Stimulated activated CD8-positive, alpha-beta memory T cell treated with anti-CD3 and anti-CD28 coated beads, Interleukin-7, amount 100 ng/mL, for 1 hour (primary cell): ENCODE measurements at places on chromosomes 4 and X.

GRCh38 chrX:132822634-132823012 lies 135.8 kb downstream of the HS6ST2 start:
- no peak for DNase-seq

DNA sequence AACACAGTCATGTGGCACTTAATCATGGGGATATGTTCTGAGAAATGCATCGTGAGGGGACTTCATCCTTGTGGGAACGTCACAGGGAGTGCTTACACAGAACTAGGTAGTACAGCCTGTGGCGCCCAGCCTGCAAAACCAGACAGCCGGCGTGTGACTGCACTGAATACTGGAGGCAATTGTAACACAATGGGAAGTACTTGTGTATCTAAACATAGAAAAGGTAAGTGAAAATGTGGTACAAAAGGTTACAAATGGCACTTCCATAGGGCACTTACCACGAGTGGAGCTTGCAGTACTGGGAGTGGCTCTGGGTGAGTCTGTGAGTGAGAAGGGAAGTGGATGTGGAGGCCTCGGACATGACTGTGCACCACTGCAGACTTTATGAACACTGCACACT lies 5.2 kb downstream of the TLR3 start:
- no peak for DNase-seq

GRCh38 chr4:8473198-8473919 lies 32.8 kb downstream of the TRMT44 start:
- no peak for DNase-seq

DNA sequence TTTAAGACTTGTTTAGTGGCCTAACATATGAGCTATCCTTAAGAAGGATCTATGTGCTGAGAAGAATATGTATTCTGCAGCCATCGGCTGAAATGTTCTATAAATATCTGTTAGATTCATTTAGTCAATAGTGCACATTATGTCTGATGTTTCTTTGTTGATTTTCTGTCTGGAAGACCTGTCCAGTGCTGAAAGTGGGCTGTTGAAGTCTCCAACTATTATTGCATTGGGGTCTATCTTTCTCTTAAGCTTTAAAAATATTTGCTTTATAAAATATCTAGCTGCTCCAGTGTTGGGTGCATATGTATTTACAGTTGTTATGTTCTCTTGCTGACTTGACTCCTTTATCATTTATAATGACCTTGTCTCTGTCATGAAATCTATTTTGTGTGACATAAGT lies 9.4 kb upstream of the BLTP1 start:
- no peak for DNase-seq

- no peak for DNase-seq
Measured at GRCh38 chr4:185965426-185966384, 103.3 kb upstream of the TLR3 start.

GRCh38 chrX:49901048-49901447 lies 21.3 kb upstream of the CLCN5 start:
- DNase-seq, result no peak

GRCh38 chr4:11805842-11806241 lies 377.1 kb upstream of the HS3ST1 start:
- DNase-seq, result no peak

- no peak for DNase-seq
Measured at GRCh38 chrX:11429538-11430085, 136.4 kb downstream of the AMELX start.

DNA sequence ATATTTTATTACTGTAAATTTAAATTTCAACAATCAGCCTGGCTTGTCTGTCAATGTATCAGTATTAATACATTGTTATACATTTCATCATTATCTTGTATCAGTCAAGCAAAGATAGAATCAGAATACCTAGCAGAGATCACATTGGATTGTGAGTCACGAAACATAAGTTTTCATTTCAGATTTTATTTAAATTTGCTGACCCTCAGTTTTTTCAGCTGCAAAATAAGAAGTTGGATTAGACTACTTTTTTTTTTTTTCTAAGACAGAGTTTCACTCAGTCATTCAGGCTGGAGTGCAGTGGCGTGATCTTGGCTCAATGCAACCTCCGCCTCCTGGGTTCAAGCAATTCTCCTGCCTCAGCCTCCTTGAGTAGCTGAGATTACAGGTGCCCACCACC lies 33.4 kb upstream of the NKX3-2 start:
- DNase-seq, result no peak
